ENCODE measurements at places on chromosomes 13 and 19.

DNA sequence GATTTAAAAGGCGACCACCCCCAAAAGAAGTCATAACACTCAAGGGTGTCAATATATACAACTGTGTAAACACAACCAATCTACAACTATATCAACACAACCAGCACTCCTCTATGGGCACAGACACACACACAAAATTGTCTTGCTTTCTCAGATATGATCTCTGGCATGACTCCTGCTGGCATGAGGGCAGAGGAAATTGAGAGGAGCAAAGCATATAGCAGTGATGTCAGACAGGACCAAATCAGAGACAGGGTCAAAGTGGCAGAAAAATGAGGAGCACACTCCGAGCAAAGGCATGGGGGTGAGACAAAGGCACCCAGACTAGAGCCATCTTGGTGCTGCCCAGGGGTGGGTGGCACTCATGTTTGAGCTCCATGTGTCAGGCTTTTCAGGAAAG lies 9.6 kb downstream of the IRGQ start:
- no peak for DNase-seq

- DNase-seq = peak; percentile 73
Measured at GRCh38 chr13:113724780-113725315, 34.2 kb upstream of the TMEM255B start.

- no peak for DNase-seq
Measured at GRCh38 chr19:7874076-7874896, at the start of gene PRR36. TSS of gene PRR36 (minus strand) at chr19:7874390. CDS start at chr19:7873689, 701 bp downstream.

DNA sequence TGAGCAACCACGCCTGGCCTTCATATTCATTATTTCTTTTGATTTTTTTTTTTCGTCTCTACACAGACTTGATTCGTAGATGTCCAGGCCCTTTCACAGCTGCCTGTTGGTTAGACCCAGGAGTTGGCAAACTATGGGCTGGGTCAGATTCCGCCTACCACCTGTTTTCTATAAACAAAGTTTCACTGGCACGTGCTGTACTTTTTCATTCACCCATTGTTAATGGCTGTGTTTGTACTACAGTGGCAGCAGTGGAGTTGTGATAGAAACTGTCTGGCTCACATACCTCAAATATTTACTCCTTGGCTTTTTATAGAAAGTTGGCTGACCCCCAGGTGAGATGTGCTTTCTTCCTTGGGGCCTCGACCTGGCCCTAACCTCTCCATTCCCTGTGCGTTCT lies 72.9 kb upstream of the TEX29 start:
- no peak for DNase-seq

GRCh38 chr19:54279406-54279962 lies 1.4 kb downstream of the LILRB2 start:
- no peak for DNase-seq

DNA sequence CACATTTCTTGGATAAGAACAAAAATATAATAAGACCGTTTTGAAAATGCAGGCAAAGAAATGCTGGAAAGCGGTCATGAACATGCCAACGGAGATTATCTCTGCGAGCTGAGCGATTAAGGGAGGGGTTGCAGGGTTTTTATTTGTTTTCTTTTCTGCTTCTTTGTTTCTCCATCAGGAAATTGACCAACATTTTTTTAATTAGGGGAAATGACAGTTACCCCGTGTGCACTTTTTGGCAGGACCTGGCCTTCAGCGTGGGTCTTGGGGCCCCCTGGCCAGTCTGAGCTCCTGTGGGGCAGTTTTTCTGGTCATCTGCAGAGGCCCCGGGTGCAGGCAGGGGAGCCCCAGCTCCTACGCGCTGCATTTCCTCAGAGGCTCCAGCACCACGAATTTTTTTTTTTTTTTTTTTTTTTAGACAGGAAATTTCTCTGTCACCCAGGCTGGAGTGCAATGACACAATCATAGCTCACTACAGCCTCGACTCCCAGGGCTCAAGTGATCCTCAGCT lies 31.3 kb upstream of the HOMER3 start:
- no peak for DNase-seq

DNA sequence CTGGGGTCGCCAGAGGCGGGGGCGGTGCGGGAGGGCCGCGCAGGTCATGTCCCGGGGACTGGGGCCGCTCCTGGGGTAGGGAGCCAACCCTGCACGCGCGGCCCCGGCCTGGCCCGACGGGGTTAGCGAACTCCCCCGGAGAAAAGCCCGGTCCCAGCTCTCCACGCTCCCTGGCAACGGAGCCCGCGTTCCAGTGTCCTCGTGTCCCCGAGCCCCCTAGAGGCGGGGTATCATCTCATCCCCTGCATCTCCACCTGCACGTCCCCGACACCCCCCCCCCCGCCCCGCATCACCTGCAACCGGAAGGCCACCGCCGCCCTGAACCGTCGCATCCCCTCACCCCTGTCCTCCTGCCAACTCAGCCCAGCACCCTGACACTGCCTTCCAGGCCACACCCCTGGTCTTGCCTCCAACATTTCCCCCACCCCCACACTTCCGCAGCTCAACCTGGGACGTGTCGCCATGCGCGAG lies 2.7 kb downstream of the WDR88 start:
- DNase-seq = no peak

GRCh38 chr13:47213047-47213446 lies 316.2 kb upstream of the HTR2A start:
- DNase-seq = no peak

- DNase-seq = no peak
Measured at GRCh38 chr13:79562557-79562956, 81.6 kb downstream of the NDFIP2 start.

GRCh38 chr13:31798189-31798588 lies 58.9 kb downstream of the RXFP2 start:
- DNase-seq = no peak

- DNase-seq = no peak
Measured at GRCh38 chr19:16106121-16106520, 5.6 kb upstream of the RAB8A start.

GRCh38 chr19:29660835-29661234 lies 4.4 kb upstream of the PLEKHF1 start:
- no peak for DNase-seq

- no peak for DNase-seq
Measured at GRCh38 chr13:60969656-60970055, 446.0 kb downstream of the PCDH20 start.

DNA sequence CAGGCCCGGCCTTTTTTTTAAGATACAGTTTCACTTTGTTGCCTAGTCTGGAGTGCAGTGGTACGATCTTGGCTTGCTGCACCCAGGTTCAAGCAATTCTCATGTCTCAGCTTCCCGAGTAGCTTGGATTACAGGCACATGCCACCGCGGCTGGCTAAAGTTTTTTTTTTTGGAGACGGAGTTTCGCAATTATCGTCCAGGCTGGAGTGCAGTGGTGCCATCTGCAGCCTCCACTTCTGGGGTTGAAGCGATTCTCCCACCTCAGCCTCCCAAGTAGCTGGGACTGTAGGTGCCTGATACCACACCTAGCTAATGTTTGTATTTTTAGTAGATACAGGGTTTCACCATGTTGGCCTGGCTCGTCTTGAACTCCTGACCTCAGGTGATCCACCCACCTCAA lies 4.9 kb upstream of the CARM1 start:
- DNase-seq = no peak

GRCh38 chr19:14556662-14557188 lies 15.1 kb downstream of the NDUFB7 start:
- peak; percentile 81 for DNase-seq

DNA sequence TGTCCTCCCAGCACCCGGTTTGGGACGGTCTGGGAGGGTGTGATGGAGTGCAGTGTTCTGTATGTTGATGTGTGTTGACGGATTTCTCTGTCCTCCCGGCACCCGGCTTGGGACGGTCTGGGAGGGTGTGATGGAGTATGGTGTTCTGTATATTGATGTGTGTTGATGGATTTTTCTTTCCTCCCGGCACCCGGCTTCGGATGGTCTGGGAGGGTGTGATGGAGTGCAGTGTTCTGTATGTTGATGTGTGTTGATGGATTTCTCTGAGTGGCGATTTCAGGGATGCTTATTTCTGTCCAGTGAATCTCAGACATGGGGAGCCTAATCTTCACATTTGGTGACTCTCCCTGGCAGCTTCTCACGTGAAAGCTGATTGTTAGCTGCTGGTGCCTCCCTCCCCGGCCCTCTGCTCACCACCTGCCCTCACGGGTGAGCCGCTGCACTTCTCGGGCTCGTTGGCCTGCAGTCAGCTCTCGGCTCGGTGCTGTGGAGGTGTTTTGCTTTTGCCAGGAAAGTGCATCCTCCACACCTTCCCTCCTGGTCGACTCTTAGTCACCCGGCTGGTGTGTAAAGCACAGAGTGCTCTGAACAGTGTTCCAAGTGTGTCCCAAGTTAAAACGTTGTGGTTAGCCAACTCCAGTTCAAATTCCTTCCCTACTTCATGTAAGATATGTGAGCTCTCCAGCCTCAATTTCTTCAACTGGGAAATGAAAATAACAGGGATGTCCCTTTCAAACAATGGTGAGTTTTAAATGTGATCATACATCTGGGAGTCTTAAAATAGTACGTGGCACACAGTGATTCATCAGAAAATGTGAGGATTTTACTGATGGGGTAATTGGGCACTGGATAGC lies 54.6 kb downstream of the ATP11A start:
- DNase-seq = no peak

DNA sequence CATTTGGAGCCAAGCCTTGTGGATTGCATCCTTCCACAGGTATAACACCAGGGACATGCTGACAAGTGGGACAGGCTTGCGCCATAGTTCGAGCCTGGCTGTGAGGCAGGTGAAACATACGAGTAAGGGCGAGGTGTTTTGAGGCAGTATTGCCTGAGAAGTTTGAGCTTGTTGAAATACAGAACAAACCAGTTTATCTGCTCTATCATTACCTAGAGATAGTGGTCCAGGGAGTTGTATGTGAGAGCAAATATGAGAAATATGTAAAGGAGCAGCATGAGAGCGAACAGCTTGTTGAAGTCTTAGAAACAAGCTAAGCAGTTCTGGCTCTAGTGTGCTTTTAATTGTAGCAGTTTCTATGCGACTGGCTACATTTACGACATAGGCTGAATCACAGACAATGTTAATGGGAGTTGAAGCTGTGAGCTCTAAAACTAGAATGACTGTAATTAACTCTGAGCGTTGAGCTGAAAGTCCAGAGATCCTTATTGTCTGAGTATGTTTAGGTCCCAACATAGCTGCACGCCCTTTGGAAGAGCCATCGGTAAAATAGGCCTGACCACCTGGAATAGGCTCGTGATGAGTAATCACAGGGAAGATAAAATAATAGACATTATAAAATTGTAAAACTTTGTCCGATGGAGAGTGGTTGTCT lies 8.2 kb downstream of the ZNF439 start:
- no peak for DNase-seq

DNA sequence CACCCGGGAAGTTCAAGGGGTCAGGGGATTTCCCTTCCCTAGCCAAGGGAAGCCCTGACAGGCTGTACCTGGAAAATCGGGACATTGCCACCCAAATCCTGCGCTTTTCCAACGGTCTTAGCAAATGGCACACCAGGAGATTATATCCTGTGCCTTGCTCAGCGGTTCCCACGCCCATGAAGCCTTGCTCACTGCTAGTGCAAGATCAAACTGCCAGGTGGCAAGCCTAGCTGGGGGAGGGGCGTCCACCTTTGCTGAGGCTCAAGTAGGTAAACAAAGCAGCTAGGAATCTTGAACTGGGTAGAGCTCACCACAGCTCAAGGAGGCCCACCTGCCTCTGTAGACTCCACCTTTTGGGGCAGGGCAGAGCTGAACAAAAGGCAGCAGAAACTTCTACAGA lies 1794.5 kb downstream of the PCDH9 start:
- DNase-seq = no peak

DNA sequence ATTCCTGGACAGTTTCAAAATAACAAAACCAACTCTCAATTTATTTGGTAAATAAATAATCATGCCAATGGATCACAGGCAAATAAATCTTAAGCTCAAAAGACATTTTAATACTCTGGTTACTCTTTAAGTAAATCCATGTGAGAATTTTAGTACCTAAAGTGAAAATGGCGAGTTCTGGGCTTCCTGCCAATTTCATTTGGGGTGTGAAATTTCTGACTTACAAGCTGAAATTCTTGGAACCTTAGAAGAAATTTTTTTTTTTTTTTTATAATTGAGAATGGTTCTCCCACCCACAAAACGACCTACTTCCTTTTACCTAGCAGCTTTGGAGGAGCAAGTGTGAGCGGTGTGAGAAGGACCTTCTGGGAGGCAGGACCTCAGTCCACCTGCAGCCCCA lies 354.5 kb upstream of the NBEA start:
- no peak for DNase-seq

DNA sequence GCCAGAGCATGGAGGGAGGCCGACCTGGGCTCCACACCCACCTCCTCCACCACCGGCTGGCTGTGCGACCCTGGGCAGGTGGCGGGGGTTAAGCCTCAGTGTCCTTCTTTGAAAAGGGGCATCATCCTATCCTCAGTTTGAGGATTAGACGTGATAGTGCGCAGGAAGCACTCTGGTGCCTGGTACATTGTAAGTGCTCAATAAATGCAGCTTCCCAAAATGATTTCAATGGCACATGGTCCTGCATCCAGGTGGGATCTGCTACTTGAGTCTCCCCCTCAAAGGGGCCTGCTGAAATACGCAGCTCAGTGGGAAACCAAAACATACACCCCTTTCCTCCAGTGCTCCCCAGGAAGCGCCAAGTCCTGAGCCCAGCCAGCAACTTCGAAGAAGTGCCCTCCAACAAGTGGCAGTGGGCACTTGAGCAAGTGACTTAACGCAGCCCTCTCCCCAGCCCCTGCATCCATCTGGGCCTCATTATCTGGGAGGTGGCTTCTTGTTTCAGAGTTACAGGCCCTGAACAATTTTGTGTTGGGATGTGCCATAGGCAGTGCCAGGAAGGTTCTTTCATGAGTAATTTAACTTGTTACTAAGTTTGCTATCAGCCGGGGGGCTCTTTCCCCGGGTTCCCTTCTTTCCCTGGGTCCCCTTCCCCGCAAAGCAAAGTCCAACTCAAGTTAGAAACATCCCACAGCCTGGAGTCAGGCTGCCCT lies 17.9 kb downstream of the ACTN4 start:
- no peak for DNase-seq

GRCh38 chr19:27846944-27847343 lies 1366.0 kb downstream of the UQCRFS1 start:
- no peak for DNase-seq

DNA sequence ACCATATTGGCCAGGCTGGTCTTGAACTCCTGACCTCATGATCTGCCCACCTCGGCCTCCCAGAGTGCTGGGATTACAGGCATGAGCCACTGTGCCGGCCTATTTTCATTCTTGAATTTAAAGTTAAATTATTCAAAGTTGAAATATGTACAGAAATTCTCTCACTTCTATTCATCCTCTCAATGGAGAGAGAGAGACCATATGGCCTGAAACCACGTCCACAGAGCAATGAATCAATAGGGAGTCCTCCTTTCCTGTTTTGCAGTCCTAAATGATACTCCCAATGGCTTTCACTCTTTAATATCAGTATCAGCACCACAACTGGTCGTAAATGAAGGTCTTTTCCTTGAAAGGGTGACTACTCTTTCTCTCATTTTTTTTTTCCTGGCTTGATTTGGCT lies 30.5 kb upstream of the KCTD4 start:
- no peak for DNase-seq

- DNase-seq = no peak
Measured at GRCh38 chr19:51772977-51773376, 12.0 kb downstream of the FPR2 start.

- DNase-seq = peak; percentile 95
Measured at GRCh38 chr19:12789904-12790619, 1.2 kb upstream of the JUNB start.
